ENCODE measurements at places on chromosomes 3 and 15. TPM values are rescaled to one million over a fixed set of nuclear protein-coding genes. Genes with fewer than 3 reads are reported as not detected.
A peak's percentile ranks its signal among the peaks of the same experiment; 100 is the strongest.

DNA sequence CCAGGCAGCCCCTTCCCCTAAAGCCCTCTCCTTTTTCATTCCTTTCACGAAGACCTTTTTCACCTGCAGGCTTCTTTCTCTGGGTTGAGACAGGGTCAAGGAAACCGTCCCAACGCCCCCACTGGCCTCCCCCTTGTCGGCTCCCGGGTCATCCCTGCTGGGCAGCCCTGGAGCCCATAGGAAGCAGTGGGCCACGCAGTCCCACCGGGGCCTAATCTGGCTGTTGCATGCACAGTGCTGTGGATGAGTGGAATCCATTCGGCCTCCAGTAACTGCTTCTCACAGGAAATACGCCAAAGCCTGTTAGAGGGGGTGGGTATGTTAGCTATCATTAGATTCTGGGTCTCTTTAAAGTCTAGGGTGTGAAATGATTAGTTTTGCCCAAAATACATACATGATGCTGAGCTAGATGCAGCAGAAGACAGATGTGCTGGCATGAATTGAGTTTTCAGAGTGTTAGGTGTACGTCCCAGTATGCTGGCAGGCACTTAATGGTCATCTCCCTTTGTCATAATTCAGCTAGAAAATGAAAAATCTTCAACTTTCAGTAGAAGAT, 16.6 kb downstream of the LYSMD4 start:
- DNase-seq, result no peak

Gene MORC1
- total RNA-seq, result not detected

DNA sequence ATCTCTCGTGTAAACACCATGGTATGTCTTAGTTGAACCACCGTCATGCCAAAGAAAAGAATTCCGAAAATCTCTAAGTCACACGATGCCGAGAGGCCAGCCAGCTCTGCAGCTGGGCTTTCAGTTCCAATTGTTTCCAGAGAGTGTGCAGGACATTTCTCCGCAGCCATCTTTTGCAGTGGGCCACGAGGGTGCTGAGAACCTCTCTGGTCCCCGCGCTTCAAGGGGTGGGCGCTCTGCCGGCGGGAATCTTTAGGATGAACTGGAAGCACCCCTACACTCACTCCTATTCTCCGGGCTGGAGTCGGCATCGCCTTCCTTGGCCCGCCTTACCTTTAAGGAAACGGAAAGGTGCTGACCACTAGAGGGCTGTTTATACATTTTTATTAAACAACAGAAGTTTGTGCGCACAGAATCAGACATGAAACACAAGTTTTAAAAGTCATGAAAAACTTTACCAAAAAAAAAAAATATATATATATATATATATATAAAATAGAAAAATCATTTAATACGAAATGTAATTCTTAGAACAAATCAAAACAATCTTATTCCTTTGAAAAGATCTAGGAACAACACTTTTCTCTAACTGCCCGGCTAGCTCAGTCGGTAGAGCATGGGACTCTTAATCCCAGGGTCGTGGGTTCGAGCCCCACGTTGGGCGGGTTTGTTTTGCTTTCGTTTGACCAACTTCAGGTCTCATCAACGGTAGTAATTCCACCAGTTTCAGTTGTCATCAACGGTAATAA, 12.5 kb upstream of the MORF4L1 start:
- peak; percentile 88 for DNase-seq

DNA sequence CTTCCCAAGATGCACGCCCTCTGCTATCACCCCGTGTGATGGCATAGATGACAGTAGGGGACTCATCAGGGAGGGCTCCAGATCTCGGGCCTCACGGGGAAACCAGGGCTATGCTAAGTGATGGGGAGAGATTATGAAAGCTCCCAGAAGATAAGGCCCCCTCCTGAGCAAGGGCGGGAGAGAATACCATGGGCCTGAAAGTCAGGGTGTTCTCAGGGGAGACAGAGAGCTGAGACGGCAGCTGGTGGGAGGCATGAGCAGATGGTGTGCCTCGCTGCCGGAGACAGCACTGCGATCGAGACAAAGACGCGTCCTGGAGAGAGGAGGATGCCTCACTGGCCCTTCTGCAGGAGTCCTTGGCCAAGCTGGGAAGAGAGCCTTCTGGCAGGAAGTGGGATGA, 106.5 kb upstream of the ADPGK start:
- no peak for DNase-seq

DNA sequence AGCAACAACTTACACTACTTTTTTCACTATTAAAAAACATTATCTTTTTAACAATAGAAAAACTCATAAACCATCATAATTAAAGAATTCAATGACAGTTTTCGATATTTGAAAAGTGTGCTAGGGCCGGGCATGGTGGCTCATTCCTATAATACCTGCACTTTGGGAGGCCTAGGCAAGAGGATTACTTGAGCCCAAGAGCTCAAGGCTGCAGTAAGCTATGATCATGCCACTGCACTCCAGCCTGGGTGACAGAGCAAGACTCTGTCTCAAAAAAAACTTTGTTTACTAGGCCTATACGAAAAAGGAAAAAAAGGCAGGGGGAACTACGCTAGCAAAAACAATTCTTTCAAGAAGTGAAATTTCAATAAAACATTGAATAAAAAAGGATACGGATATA, 28.1 kb downstream of the AVEN start:
- no peak for DNase-seq

- DNase-seq, result no peak
Measured at GRCh38 chr3:50515565-50516439, 12.4 kb upstream of the CACNA2D2 start.

GRCh38 chr3:181700168-181701087, 11.3 kb upstream of the SOX2 start:
- DNase-seq, result peak; percentile 69

Gene AADACL2
- total RNA-seq, result under 0.01 TPM

DNA sequence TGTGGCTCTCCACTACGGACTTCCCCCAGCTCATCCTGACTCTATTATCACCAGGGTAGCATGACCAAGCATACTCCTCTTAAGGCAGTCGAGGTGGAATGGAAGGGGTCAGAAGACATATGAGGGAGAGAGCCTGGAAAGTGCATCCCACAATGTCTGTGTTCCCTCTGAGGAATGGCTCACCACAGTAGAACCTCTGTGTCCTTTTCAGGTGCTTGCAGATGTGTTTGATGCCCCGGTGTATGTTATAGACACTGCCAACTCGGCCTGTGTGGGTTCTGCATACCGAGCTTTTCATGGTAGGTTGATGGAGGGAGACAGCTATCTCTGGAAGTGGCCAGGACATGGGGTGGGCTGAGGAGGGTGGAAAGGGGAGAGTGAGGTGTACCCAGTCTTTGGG, 50.3 kb downstream of the XYLB start:
- no peak for DNase-seq

- no peak for DNase-seq
Measured at GRCh38 chr3:48428088-48428571, 1.8 kb downstream of the PLXNB1 start.

Gene CEP70
- 32.4 TPM for total RNA-seq

- peak; percentile 43 for DNase-seq
Measured at GRCh38 chr3:32780735-32781210, 37.0 kb upstream of the TRIM71 start.

GRCh38 chr3:167602041-167602440, 51.7 kb downstream of the WDR49 start:
- DNase-seq, result no peak

DNA sequence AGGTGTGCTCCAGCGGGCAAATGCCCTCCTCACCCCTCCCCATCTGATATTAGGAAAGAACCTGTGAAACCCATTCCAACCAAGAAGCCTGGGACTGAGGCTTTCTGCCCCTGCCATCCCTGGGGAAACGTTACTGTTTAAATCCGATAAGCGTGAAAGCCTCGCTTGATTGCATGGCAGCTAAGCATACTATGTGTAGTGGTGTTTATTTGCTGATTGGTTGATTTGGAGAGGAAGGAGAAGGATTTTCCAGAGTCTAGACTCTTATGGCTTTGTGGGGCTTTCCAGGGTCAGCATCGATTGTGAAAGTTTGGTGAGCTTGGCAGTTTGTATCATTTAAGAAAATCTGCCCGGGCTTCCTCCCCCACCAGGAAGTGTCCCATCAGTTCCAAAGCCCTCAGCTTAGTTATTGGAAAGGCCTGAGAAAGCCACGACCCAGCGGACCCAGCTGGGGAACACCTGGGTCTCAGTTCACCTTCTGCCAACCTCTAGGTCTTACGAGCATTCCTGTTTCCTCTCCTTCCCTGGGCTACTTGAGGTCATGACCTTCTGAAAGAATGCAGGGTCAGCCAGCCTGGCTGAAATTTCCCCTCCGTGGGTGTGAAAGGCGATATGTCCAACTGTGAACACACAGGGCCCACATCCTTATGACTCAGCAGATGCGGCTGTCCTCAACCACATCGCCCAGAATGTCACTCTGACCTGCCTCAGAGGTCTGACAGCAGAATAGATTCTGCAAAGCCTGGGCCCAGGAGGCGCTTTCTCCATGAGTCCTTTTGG, 62.8 kb upstream of the HERC1 start:
- peak; percentile 80 for DNase-seq

Gene NUDT16
- 18.8 TPM for total RNA-seq

Gene CELSR3
- 2.1 TPM for total RNA-seq

Gene SMCO1
- not detected for total RNA-seq

GRCh38 chr3:126033765-126034164, 50.2 kb downstream of the SLC41A3 start:
- no peak for DNase-seq

Gene MESP1
- 1.3 TPM for total RNA-seq

Measured in fibroblast of lung (primary cell).